ENCODE measurements at places on chromosomes 1 and 21.
A peak's percentile ranks its signal among the peaks of the same experiment; 100 is the strongest.

GRCh38 chr1:214761030-214761429 lies 158.0 kb downstream of the CENPF start:
- no peak for DNase-seq

GRCh38 chr1:167375949-167376348 lies 142.4 kb downstream of the CD247 start:
- DNase-seq = no peak

DNA sequence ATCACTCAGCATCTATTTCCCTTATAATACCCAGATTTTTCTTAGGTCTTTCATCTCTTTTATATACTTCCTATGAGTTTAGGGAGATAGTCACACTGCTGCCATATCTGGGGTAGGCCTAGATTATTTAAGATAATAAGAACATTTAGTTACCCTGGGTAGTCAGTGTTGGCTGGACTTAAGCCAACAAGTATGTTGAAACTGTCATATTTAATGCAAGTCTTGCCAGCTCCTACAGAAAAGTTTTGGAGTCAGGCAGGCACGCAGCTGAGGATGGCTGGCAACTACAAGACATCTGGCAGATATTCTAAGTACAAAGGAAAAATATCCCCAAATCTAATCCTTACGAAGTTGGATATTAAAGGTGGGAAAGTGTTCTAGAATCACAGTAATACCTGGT lies 19.2 kb upstream of the DEPDC1 start:
- DNase-seq = no peak

- DNase-seq = no peak
Measured at GRCh38 chr21:39406065-39406464, 39.5 kb downstream of the LCA5L start.

GRCh38 chr1:53334781-53335180 lies 6.9 kb upstream of the LRP8 start:
- DNase-seq = peak; percentile 43
